ENCODE measurements at places on chromosomes 6 and 20.
A peak's percentile ranks its signal among the peaks of the same experiment; 100 is the strongest.

DNA sequence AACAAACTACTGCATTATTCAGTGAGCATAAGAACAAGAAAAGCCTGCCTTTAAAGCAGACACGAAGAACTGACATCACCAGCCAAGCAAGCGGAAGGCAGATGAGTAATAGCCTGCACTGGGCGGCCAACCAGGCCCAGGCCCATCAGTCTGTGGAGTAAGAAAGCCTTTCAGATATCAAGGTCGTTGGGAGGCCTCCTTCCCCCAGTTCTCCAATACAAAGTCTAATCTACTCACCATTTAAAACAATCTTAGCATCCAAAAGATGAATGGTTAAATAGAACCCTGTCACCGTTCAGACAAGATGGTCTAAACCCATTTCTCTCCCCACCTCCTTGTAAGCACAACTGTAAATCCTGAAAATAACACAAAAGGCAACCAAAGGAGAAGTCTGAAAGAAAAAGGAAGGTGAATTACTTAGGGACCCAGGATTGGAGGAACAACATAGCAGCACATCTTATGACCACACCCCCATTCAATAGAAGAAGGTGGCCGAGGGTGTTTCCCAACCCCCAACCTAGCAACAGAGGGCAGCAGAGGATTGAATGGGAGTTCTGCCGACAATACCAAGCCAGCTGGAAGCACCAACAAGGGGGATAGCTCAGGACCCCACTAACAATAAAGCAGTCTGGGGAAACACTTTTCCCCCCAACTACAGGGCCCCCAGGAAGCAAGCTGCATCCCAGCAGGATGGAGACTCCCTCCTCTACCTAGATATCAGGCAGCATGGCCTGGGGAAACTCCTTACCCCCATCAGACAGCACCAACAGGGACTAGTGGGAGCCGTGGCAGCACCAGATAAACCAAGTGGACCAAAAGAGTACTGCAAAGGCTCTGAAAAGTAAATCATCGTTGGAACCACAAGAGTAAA is 67.9 kb downstream of the ZHX3 start:
- peak; percentile 82 for DNase-seq

GRCh38 chr6:140202964-140203515 is 828.6 kb upstream of the CITED2 start:
- DNase-seq, result no peak

GRCh38 chr20:4633780-4634179 is 87.9 kb upstream of the PRND start:
- DNase-seq, result peak; percentile 22

- no peak for DNase-seq
These were observed 75.0 kb upstream of the EXOC2 start for GRCh38 chr6:767755-768512.

- no peak for DNase-seq
These were observed 11.7 kb upstream of the TCFL5 start for GRCh38 chr20:62873280-62873679.

- DNase-seq, result no peak
These were observed 37.9 kb upstream of the MRGBP start for GRCh38 chr20:62758226-62758912.

GRCh38 chr6:108546079-108547049 is 14.4 kb upstream of the FOXO3 start:
- no peak for DNase-seq

All from MCF 10A (cell line).